ENCODE measurements at places on chromosomes 5 and 9. TPM values are rescaled to one million over a fixed set of nuclear protein-coding genes. Genes with fewer than 3 reads are reported as not detected.

GRCh38 chr9:133003671-133004090 is 25.2 kb downstream of the GFI1B start:
- DNase-seq, result peak; percentile 21

- DNase-seq, result peak; percentile 57
Observed at GRCh38 chr9:133188006-133188842, 20.8 kb downstream of the OBP2B start.

Gene SH3TC2
- polyA plus RNA-seq, result 1.1 TPM

Gene FPGS
- polyA plus RNA-seq, result 82.7 TPM

Gene ANKRD20A1
- not detected for polyA plus RNA-seq

Gene CAVIN4
- 0.54 TPM for polyA plus RNA-seq

Gene KLF9
- 6.9 TPM for polyA plus RNA-seq
